ENCODE measurements at places on chromosomes 13 and 19.

DNA sequence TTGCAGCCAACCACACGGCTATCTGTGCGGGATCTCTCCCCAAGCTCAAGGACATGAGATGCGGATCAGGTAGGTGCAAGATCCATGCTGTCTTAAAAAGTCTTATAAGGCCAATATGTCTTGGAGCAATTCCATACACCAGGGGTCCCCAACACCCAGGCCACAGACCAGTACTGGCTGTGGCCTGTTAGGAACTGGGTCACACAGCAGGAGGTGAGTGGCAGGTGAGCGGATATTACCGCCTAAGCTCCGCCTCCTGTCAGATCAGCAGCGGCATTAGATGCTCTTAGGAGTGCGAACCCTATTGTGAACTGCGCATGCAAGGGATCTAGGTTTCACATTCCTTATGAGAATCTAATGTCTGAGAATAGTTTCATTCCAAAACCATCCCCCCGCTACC, 68.8 kb upstream of the ZNF599 start:
- DNase-seq = no peak

GRCh38 chr19:39038098-39038497, 5.7 kb upstream of the FBXO27 start:
- DNase-seq = no peak

GRCh38 chr13:63086286-63086685, 1670.6 kb upstream of the PCDH20 start:
- no peak for DNase-seq

DNA sequence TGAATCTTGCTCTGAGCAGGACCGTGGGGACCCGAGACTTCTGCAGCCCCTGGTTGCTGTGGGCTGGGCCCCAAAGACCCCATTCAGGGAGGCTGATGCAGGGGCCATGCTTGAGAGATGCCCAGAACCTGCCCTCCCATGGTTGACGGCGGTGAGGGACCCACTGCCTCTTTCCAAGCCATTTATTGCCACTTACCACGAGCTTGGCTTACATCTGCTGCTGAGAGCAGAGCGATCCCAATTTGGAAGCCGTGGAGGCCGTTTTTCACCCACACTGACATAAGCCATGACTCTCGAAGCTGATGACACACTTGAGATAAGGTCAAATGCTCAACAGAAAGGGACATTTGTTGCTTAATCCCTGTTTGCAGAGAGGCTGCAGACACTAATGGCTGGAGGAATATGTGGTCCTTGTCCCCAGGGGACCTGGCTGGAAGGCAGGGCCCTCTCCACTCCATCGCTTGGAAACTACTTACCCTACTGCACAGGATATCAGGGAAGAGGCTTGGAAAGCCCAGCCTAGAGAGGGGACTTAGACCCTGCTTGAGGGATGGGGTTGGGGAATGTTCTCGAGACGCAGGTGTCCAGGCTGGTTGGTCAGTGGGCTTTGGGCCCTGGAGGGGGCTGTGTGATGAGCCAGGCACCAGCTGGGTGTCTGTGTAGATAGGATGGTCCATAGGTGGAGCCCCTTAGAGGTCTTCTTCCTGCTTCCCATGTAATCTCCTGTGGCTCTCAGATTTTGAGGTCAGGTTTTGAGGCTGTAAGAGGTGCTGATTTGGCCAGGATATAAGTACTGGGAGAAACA, 15.3 kb downstream of the ZNF536 start:
- DNase-seq = no peak

DNA sequence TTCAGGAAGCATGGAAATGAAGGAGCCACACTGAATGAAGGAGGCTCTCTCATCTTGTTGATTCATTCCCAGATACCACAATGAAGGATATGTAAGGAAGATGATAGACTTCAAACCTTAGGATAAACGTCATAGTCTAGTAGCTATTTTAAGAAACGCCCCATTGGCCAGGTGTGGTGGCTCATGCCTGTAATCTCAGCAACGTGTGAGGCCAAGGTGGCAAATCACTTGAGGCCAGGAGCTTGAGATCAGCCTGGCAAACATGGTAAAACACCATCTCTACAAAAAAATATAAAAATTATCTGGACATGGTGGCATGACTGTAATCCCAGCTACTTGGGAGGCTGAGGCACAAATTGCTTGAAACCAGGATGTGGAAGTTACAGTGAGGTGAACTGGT, 17.1 kb upstream of the ZNF841 start:
- DNase-seq = no peak

DNA sequence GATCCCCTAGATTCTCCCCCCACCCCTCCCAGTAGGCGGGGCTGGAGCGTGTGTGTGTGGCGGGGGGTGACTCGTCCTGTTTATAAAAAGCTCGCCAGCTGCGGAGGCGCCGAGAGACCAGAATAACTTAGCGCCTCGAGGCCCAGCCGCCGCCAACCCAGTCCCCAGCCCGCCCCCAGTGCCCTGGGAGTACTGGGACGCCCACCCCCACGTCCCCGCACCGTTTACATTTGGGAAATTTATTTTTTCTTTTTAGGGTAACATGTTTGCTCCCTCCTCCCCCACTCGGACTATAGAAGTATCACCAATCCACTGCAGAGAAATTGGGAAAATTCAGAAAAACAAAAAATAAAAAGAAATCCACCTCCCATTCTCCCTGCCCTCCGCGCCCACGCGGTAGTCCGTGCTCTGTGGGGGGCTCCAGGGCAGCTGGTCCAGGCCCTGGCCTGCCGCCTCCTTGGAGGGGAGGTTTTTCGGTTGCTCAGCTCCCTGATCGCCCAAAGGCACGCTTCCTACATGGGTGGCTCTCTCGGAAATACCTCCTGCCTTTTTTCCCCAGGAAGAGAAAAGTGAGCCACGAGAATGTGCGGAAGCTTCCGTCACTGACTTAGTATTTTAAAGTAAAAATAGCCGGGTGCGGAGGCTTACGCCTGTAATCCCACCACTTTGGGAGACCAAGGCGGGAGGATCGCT, 1.5 kb upstream of the RAB3A start:
- DNase-seq = peak; percentile 43

GRCh38 chr13:42715909-42716308, 65.5 kb upstream of the FAM216B start:
- DNase-seq = no peak

DNA sequence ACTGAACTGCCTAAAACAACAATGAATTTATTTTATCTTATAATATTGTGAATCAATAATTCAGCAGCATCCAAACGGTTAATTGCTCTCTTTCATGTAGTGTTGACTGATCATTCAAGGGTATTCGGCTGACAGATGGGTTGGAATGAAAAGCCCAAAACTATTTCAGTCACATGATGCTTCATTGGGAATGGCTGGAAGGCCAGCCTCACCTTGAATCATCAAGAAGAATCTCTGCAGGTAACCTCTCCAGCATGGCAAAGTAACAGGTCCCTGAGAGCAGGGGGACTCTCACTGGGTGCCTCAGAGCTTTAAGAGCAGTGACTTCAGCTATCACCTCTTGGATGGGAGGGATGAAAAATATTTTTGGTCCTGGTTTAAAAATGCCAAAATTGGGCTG, 1395.7 kb downstream of the OLFM4 start:
- no peak for DNase-seq

DNA sequence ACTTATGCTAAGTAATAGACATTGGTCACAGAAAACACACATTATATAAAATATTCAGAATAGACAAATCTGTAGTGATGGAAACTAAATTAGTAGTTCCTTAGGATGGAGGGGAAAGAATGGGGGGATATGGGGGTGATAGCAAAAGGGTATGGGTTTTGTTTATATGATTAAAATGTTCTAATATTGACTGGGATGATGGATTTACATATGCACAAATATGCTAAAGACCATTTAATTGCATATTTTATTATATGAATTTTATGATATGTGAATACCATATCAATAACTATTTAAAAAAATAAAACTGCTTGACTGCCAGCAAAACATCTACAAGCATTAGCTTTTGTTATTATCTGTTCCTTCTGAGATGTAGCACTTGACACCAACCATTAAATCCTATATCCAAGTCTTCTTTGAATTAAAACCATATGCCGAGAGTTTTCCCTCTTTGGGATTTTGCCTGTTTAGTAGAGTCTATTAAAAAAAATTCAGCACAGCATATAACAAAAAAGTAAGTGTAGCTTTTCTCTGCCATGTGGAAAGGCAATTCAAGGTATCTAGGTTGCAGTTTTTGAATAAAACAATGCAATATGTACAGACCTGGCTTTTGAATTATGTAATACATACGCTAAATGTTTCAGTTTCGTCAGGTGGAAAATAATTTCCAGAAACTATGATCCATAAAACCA, 2584.1 kb upstream of the PCDH20 start:
- DNase-seq = no peak

GRCh38 chr13:37481885-37482227, 116.7 kb downstream of the POSTN start:
- no peak for DNase-seq

DNA sequence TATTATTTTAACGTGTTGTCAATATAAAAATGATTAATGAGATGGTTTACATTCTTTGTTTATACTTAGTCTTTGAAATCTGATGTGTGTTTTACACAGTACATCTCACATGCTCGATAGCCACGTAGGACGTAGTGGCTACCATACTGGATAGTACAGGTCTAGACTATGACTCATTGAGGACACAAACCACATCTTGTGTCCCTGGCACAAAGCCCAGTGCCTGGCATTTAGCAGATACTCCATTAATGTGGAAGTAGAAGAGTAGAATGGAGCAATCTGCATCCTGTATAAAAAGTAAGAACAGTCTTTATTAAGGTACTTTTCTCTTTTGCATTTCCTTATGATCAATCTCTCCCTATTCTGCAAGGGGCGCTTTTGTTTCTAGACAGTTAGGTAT, 49.0 kb upstream of the FRY start:
- no peak for DNase-seq

GRCh38 chr13:98962901-98963590, 14.8 kb downstream of the DOCK9 start:
- no peak for DNase-seq

DNA sequence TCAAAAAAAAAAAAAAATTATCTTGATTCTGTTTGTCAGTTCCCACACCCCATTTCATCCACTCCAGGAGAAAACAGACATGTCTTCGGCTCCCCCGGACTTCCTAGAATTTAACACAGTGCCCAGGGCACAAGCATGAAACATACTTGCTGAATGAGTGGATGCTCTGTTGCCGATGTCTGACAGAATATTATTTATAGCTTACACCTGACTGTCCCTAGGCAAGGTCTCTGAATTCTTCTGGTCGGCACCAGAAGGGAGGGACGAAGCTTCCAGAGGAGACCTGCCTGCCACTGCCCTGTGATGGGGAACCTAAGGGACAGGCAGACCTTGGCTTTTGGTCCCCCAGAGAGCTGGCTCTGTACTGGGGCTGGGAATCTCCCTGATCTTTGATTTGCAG, 43.9 kb upstream of the PEG3 start:
- no peak for DNase-seq

- no peak for DNase-seq
Observed at GRCh38 chr13:46015366-46015765, 37.2 kb downstream of the ZC3H13 start.

GRCh38 chr19:35207391-35207871, 21.1 kb downstream of the FAM187B start:
- DNase-seq = no peak

GRCh38 chr13:48571126-48571913, 38.4 kb upstream of the RCBTB2 start:
- no peak for DNase-seq

DNA sequence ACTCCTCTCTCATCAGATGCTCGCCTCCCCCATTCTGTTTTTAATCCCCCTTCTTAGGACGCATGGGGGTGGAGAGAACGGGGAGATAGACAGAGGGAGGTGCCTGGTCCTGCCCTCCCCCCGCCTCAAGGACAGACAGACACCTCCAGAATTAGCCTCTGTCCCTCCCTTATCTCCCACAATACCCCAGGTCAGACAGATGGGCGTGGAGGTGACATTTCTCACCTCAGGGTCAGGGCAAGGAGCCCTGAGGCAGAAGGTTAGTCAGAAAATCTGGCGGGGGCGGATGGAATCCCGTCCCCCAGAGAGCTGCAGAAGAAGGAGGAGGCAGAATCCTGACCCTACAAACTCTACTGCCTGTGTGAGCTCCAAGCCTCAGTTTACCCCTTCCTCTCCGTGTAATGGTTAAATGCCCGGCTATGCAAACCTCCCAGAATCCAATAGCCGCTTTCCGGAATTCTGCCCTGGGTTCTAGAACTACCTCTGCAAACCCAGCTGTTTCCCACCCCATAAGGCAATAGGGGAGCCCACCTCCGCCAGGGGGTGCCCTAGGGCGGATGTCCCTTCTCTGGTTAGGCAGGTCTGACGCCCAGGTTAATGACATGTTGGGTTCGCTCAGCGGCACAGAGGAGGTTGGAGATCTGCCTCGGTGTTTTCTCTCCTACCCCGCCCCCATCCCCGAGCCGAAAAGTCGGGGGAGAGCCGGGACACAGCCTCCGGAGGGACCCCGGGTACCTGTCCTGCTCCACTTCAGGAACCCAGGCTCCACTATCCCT, 900 bp downstream of the PPP1R13L start:
- DNase-seq = peak; percentile 54

DNA sequence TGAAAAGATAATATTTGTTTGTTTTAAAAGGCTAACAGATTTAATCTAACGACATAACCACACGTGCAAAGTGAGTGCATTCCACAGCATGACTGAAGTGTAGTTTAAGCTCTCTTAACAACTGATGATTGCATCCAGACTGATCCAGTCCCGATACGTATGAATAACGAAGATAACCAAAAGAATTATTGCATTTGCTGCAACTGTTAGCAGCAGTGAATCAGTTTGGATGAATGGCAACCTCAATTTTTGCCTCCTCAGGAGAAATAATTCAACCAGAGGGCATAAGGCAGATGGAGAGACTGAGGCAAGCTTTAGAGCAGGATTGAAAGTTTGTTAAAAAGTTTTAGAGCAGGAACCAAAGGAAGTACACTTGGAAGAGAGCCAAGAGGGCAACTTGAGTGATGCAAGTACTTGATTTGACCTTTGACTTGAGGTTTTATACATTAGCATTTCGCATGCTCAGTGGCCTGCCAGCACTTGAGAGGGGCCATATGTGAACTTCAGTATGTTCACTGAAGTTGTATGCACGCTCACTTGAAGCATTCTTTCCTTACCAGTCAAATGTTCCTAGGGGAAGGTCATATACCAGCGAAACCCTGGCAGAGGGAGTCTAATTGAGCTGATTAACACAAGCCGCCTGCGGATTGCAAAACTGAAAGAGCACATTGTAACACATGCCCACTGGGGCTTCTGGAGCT, 835.0 kb upstream of the PCDH20 start:
- no peak for DNase-seq

GRCh38 chr13:100773429-100773828, 98.8 kb upstream of the TMTC4 start:
- no peak for DNase-seq

GRCh38 chr19:12867120-12868099, 13.8 kb downstream of the DNASE2 start:
- no peak for DNase-seq

- peak; percentile 20 for DNase-seq
Observed at GRCh38 chr13:34750078-34750931, 191.8 kb upstream of the NBEA start.

- no peak for DNase-seq
Observed at GRCh38 chr19:10227026-10227971, 3.8 kb downstream of the S1PR2 start.

Measured in NCI-H1436 (cell line).